ENCODE measurements at places on chromosomes 13 and 19. TPM values are rescaled to one million over a fixed set of nuclear protein-coding genes. Genes with fewer than 3 reads are reported as not detected.

GPC6 gene
- total RNA-seq, result 18.6 TPM

ATP8A2 gene
- not detected for total RNA-seq

N4BP2L1 gene
- 30.1 TPM for total RNA-seq

CCDC122 gene
- total RNA-seq, result 2.1 TPM

ZNF844 gene
- 2.9 TPM for total RNA-seq

RGCC gene
- total RNA-seq, result 4.9 TPM

VPS36 gene
- 20.4 TPM for total RNA-seq

ZNF99 gene
- not detected for total RNA-seq

ARGLU1 gene
- 35.6 TPM for total RNA-seq

CARM1 gene
- 18.7 TPM for total RNA-seq

ZNF552 gene
- 4.7 TPM for total RNA-seq

MUC16 gene
- not detected for total RNA-seq

THAP8 gene
- 9.0 TPM for total RNA-seq

ANKRD24 gene
- 2.4 TPM for total RNA-seq

FCGBP gene
- total RNA-seq, result 3.9 TPM

MCEMP1 gene
- total RNA-seq, result 0.20 TPM

ANGPTL8 gene
- total RNA-seq, result 179 TPM

NLRP11 gene
- 0.92 TPM for total RNA-seq

SIGLEC12 gene
- total RNA-seq, result 0.42 TPM

KLK11 gene
- not detected for total RNA-seq

TUBA3C gene
- not detected for total RNA-seq

ADGRE1 gene
- total RNA-seq, result 0.42 TPM

NAPSA gene
- 1.2 TPM for total RNA-seq

CYP4F22 gene
- total RNA-seq, result 4.4 TPM

UGGT2 gene
- 16.6 TPM for total RNA-seq

ZNF587B gene
- total RNA-seq, result 9.1 TPM

ELF1 gene
- total RNA-seq, result 27.8 TPM

CCL25 gene
- not detected for total RNA-seq

S1PR5 gene
- total RNA-seq, result 0.43 TPM

IGFL1 gene
- not detected for total RNA-seq

ZNF534 gene
- 0.13 TPM for total RNA-seq

RHPN2 gene
- total RNA-seq, result 8.7 TPM

PROZ gene
- 11.2 TPM for total RNA-seq

IFNL3 gene
- not detected for total RNA-seq

CACNA1A gene
- total RNA-seq, result not detected

AXL gene
- total RNA-seq, result 20.3 TPM

CEACAM4 gene
- total RNA-seq, result 0.31 TPM

VSIG10L gene
- 4.5 TPM for total RNA-seq

ZNF443 gene
- 3.0 TPM for total RNA-seq

USHBP1 gene
- total RNA-seq, result 1.4 TPM

NEK5 gene
- not detected for total RNA-seq

PEG3 gene
- 4.2 TPM for total RNA-seq

ZNF548 gene
- total RNA-seq, result 4.3 TPM

Measured in right lobe of liver (tissue), 6 donors.